ENCODE measurements at places on chromosomes 11 and 22.

DNA sequence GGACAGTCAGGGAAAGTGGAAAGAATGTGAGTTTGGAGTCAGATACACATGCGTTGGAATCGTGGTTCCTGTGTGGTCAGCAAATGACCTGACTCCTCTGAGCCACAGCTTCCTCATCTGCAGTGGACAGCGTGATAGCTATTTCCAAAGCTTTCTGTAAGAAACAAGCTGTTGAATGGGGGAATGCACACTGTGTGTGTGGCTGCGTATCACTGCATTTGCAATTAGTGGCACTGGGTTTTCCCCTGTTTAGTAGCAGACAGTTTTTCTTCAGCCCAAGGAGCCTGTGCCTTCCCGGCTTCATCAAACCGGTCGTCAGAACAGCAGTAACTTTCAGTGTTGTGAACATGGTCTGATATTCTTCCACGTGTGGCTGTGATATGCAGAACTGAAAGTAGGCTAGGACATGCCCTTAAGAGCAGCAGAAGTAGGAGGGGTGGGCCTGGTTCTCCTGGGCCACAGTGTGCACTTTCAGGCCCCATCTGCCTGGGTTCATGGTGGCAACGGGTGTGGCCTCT, 121.5 kb downstream of the RRAS2 start:
- DNase-seq: no peak

DNA sequence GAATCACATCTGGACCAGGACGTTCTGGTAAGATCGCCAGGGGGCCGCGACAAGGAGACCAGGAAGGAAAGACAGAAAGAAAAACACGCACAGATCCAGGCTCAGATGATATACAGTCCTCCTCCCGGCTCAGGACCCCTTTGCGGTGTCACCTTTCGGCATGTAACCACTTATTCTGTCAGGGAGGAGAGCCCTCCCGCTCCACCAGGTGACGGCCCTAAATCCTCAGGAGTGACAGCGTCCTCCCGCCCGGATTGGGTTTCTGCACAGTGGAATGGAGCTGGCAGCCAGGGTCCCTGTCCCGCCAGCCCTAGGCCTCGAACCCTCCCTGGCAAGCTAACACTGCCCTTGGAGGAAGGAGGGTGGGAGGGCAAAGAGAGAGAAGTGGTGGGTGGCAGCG, 24.3 kb upstream of the KCNQ1OT1 start:
- DNase-seq: no peak

- DNase-seq: no peak
Observed at GRCh38 chr11:79592824-79593223, 152.0 kb upstream of the TENM4 start.

DNA sequence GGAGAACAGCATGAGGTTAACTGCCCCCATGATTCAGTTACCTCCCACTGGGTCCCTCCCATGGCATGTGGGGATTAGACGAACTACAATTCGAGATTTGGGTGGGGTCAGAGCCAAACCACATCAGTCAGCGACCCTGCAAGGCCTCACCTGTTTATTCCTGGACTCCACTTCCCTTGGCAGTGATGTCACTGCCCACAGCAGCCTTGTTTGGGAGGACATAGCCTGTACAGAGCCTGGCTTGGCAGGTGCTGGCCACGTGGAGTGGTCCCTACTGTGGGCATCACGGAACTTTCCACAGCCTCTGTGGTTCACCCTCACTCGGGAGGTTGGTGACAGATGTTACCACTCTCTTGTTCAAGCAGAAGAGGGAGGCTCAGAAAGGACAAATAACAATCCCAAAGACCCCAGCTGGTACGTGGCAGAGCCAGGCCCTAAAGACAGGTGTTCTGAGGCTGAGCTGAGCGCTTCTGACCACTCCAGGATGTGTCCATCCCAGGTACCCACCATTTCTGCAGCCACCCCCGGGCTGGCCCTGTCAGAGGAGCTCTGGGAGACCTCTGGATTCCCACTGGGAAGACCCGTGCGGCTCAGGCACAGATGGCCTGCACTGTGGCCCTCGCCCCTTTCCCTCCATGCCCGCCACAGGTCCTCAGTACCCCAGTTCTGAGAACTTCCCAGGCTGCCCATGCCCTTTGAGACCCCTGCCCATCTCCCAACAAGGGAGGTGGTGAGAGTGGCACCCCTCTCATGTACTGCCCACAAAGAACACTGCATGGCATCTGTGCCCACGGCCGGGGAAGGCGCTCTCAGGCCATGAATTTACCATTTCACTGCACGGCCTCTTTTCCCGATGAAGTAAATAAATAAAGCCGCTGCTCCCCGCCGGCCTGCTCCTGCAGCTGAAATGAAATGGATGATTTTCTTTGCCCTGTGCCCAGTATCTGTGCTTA, 605.8 kb downstream of the TBC1D22A start:
- DNase-seq: no peak

DNA sequence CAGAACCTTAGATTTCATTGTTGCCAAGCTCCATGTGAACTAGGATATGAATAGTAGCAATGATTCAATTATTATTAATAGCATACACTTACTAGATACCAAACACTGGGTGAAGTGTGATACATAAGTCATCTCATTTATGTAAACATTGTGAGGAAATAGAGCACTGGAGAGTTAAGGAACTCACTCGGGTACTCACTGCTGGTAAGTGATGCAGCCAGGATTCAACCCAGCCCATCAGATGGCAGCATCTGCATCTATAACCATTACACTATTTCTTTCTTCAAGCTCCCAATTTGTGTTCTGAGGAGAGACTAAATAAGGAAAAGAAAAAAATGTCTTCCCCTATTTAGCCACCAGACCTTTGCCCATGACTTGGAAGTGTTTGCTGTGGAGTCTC, 10.2 kb upstream of the ALG8 start:
- peak; percentile 89 for DNase-seq

DNA sequence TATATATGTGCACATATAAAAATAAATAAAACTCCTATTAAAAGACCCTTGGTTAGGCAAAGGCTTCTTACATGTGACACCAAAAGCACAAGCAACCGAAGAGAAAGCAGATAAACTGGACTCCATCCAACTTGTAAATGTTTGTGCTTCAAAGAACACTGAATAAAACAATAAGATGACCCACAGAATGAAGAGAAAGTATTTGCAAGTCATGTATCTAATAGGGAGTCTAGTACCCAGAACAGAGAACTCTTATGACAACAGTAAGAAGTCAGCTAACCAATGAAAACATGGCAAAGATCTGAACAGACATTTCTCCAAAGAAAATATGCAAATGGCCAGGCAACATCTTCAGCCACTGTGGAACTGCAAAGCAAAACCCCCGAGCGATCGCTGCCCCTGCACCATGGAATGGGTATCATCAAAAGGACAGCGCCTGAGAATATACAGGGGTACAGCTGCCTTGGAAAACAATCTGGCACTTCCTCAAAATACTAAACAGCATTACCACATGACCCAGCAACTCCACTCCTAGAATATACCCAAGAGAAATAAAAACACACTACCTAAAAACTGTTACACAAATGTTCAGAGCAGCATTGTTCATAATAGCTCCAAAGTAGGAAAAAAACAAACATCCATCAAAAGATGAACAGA, 17.2 kb downstream of the BRD1 start:
- peak; percentile 49 for DNase-seq

GRCh38 chr11:28536504-28537267, 428.5 kb downstream of the METTL15 start:
- no peak for DNase-seq

DNA sequence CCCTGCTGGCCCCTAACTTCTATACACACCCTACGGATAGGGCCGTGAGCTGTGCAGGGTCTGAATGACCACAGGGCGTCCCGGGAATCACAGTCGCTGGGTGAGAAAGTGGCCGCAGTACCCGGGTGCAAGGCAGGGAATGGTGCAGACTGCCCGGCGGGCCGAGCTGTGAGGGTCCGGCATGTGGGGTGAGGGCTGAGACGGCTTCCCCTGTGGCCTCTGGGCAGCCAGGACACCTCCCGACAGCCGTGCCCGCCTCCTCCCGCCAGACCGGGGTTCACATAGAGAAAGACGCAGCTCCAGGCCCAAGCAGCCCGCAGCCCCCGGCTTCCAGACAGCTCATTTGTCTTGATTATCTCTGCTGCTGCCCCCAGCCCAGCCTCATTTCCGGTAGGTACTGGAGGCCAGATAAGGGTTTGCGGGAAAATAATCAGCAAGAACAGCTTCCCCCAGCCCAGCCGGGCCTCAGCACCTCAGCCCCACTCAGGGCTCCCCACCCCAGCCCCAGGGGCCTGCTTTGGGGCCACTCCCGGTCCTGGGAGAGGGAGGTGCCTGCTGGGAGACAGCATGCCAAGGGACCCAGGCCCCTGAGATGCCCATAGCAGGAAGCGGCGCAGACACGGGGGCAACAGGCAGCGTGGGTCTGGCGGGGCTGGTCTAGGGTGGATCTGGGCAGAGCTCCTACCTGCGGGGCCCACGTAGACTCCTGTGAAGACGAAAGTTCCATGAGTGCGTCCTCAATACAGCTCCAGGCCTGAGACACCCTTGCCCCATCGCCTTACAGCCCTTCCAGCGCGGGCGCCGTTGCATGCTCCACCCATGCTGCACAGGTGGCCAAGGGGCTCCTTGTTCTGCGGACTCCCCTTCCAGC, 123.1 kb downstream of the BRD1 start:
- no peak for DNase-seq

GRCh38 chr11:45423036-45423435, 136.9 kb upstream of the SYT13 start:
- no peak for DNase-seq

- DNase-seq: peak; percentile 94
Observed at GRCh38 chr11:66934950-66935779, 23.0 kb downstream of the PC start.

Data from fibroblast of the aortic adventitia (primary cell).